ENCODE measurements at places on chromosomes 7 and 10.

DNA sequence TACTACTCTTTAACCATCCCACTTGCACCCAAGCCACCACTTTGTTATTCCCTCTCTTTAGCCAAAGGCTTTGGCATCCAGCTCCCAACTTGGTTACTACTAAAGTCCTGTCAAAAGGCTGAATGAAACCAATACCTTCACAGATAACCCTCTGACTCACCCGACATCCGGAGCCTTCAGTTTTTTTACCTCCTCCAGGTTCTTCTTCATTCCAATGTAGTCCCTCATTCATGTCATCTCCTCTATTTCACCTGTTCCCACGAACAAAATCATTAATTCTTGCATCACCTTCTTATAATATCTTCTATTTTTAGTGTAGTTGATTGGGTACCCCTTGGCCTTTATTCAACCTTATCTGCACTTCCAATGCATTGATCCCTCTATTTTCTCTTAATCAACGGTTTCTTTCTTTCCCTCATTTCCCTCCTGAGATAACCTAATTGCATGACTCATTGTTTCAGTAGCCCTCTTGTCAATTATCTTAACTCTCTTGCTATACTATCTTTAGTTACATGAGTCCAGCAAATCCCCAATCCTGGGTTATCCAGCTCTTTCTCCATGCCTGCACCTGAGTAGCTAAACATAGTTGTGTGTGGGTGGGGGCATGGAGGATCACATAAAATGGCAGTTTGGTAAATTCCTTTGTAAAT is 87.2 kb upstream of the COL1A2 start:
- DNase-seq: no peak

DNA sequence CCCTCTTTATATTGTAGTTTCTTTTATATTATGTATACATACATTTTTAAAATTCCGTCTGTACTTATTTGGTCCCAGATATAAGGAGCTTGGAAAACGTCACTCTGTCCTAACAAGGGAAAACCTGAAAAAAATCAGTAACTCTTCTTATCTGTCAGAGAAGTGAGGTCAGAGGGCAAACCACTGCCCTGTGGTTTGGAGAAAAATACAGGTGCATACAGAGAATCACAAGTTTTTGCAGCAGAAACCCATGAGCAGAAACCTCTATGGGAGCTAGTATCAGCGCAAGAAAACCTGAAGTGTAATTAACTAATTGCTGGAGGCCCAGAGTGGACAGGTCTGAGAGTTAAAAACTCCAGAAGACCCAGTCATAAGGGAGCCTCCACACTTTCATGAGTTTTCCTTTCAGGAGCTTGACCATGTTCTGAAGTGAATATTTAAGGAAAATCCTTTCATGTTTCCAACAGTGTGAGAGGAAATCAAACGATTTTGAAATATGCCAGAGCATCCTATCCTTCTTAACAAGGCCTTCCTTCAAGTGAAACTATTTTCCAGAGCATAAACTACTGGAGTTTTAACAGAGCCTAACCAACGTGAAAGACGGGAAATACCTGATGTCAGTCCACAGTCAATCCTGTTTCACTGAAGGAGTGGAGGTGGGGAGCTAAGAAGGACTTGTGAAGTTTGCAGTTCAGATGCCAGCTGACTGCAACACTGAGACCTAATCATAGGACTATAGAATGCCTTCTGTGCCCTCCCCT is 290.8 kb upstream of the BMPER start:
- DNase-seq: no peak

- no peak for DNase-seq
Measured at GRCh38 chr7:2820508-2820934, 23.6 kb downstream of the GNA12 start.

GRCh38 chr7:123961771-123962170 is 36.7 kb downstream of the SPAM1 start:
- DNase-seq: no peak

DNA sequence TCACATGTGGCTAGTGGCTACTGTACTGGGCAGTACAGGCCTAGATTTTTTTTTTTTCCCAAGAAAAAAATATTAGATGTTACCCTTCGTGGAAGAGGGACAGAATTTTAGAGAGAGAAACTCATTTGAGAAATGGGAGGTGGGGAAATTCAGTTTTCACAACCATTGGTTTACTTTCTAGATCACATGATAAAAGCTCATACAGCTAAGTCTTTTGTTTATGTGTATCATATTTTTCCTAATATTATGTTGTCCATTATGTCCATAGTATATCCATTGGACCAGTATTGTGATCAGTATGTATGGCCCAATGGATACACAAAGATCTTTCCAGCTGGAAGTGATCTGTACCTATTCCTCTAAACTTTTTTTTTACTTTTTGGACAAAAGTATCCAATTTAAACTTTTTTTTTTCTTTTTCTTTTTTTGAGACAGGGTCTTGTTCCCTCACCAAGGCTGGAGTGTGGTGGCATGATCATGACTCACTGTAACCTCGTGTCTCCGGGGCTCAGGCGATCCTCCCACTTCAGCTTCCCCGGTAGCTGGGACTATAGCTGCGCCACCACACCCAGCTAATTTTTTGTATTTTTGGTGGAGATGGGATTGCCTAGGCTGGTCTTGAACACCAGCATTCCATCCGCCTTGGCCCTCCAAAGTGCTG is 4.1 kb downstream of the CALU start:
- no peak for DNase-seq

DNA sequence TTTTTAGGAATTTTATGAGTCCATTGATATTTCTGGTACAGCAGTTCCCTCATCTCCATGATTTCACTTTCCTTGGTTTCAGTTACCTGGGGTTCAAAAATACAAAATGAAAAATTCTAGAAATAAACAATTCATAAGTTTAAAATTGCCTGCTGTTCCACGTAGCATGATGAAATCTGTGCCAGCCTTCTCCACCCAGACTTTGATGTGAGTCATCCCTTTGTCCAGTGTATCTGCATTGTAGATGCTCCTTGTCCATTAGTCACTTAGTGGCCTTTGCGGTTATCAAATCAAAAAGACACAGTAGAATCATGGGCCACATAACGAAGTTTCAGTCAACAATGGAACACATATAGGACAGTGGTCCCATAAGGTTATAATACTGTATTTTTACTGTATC is 286.9 kb downstream of the PTEN start:
- no peak for DNase-seq

- DNase-seq: no peak
Measured at GRCh38 chr10:72567889-72568640, 57.8 kb downstream of the MICU1 start.

DNA sequence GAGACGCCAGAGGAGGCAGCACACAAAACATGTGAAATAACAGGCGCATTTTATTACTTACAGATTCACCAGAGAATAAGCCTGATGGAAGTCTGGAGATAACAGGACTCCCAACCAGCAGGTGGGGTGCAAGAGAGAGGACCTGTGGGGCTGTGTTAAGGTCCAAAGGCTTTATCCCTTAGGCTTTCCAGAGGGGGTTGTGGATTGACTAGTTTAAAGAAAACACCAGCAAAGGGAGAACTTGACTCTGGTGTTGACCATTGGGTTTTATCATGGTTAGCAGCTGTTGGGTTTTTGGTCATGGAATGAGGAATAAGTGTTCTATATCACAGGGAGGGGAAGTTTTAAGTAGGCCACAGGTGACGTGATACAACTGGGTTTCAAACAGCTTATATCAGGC is 1.6 kb upstream of the CRPPA start:
- no peak for DNase-seq

- DNase-seq: no peak
Measured at GRCh38 chr7:99184532-99185218, 23.2 kb downstream of the KPNA7 start.

DNA sequence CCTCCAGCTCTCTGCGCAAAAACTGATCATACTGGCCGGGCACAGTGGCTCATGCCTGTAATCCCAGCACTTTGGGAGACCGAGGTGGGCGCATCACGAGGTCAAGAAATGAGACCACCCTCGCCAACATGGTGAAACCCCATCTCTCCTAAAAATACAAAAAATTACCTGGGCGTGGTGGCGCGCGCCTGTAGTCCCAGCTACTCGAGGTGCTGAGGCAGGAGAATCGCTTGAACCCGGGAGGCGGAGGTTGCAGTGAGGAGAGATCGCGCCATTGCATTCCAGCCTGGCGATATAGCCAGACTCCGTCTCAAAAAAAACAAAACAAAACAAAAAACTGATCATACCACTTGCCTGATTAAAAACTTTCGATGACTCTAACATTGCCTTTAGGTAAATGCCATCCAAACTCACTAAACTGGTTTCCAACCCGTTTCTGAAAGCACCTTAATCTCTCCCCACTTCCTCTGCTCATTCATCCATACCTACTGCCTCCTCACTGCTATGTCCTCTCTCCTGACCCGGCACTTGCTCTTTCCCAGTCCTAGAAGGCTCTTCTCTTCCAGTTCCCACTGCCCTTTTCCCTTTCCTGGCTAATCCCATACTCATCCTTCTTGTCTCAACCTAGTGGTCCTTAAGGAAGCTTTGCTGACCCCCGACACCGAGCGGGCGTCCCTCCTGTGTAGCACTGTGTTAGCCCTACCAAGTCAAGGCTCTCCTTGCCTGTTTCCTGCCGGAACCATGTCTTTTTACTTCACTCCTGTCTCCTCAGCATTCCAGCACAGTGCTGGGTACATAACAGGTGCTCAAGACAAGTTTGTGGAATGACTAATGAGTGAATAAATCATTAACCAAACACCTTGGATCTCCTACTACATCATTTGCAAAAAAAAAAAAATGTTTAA is 686 bp upstream of the MIOS start:
- DNase-seq: no peak

All from hematopoietic multipotent progenitor cell treated with erythropoietin and hydrocortisone succinate and interleukin-3 and kit ligand, for 17 days (in vitro differentiated cells).